ENCODE measurements at places on chromosomes 16 and 17.

DNA sequence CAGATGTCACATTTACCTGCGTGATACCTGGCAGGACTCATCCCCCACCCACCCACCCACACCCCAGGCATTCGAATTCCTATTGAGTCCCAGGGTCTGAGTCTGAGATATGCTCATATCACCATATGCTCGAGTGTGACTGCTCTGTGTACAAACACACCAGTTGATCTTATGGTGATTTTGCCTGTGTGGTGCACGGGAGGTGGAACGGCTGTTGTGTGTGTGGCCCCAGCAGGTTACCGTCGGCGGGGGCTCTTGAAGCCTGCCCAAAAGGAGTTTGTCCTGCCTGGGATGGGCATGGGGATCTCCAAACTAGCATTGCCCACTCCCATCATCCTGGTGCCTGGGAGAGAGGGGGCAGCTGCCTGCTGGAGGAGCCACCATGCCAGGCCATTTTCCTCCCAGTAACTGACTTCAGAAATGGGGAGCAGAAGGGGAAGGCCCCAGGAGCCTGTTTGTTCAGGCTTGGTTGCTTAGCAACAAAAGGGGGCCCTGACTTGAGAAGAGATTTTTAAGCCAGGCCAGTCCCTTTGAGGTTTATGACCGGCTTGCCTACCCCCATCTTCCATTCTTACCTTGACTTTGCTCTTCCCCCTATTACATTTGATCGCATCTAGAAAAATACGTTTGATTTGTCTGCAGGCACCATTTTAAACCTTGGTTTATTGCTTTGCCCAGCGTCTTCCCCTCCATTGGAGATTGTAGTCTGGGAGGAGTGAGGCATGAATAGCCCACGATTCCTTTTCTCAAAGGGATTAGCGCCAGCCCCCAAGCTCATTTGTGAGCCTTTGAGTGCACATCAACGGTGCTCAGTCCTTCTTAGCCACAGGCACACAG lies 217.7 kb downstream of the CCDC182 start:
- DNase-seq: no peak
- no peak overlapping the region for H3K27ac ChIP-seq

DNA sequence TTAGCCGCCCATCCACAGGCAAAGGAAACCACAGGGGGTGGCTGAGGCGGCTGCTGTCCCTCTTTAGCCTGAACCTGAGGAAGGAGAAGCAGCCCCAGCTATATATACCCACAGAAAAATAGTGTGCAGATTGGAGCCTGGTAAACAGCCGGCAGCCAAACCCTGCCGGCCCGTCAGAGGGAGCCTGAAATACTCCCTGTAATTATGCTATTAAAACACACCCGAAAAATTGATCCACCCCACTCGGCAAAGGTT lies 6.8 kb downstream of the PIEZO1 start:
- no peaks in the 10 kb centered on the region for H3K27me3 ChIP-seq
- H3K27ac ChIP-seq: peak overlapping the region; percentile 89
- no peaks in the 10 kb centered on the region for H3K36me3 ChIP-seq
- H3K4me3 ChIP-seq: peak overlapping the region; percentile 8
- no peaks in the 10 kb centered on the region for H3K4me1 ChIP-seq

- H3K4me1 ChIP-seq: peaks cover 49% of the 10 kb centered on the region
- H3K36me3 ChIP-seq: no peaks in the 10 kb centered on the region
- H3K4me3 ChIP-seq: no peak overlapping the region
- H3K27ac ChIP-seq: peak overlapping the region; percentile 49
- DNase-seq: peak; percentile 86
- H3K27me3 ChIP-seq: peaks cover 5% of the 10 kb centered on the region
Measured at GRCh38 chr17:2050300-2051060, 4.4 kb upstream of the HIC1 start.

- H3K36me3 ChIP-seq: peaks cover 8% of the 10 kb centered on the region
- H3K27me3 ChIP-seq: no peaks in the 10 kb centered on the region
- no peak for DNase-seq
- no peaks in the 10 kb centered on the region for H3K4me1 ChIP-seq
- no peak overlapping the region for H3K27ac ChIP-seq
Measured at GRCh38 chr17:42866631-42867575, 15.9 kb downstream of the AOC3 start.

DNA sequence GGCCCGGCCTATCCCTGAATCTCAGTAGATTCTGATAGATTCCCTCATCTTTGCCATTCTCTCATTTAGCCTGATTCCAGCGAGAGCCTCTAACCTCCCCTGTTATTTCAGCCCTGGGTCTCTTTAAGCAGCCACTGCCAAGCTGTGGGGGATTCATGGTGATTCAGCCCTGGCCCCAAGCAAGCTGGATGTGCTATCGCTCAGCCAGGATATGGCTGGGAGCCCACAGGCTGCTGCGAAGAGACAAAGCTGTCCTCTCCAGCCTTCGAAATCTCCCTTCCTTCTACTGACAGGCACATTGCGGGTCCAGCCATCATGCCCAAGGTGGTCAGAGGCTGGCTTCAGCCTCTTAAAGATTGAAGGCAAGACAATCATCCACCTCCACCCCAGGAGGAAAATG lies 394.1 kb downstream of the SOX9 start:
- no peak overlapping the region for H3K27ac ChIP-seq
- H3K4me1 ChIP-seq: no peaks in the 10 kb centered on the region
- no peak for DNase-seq
- H3K4me3 ChIP-seq: no peak overlapping the region
- no peaks in the 10 kb centered on the region for H3K36me3 ChIP-seq

- peak overlapping the region; percentile 65 for H3K4me3 ChIP-seq
- H3K4me1 ChIP-seq: peaks cover 64% of the 10 kb centered on the region
- no peak for DNase-seq
- H3K36me3 ChIP-seq: peaks cover 7% of the 10 kb centered on the region
Measured at GRCh38 chr16:66924527-66925321, 611 bp downstream of the RRAD start.

- DNase-seq: no peak
- no peaks in the 10 kb centered on the region for H3K36me3 ChIP-seq
- peaks cover 54% of the 10 kb centered on the region for H3K4me1 ChIP-seq
Measured at GRCh38 chr16:71903608-71904007, 8.3 kb downstream of the IST1 start.

- H3K27me3 ChIP-seq: no peaks in the 10 kb centered on the region
- H3K36me3 ChIP-seq: peaks cover 34% of the 10 kb centered on the region
- DNase-seq: peak; percentile 75
- H3K4me1 ChIP-seq: peaks cover 30% of the 10 kb centered on the region
- peak overlapping the region; percentile 77 for H3K27ac ChIP-seq
- H3K4me3 ChIP-seq: peak overlapping the region; percentile 64
Measured at GRCh38 chr16:67537636-67538591, 9.3 kb downstream of the RIPOR1 start.

DNA sequence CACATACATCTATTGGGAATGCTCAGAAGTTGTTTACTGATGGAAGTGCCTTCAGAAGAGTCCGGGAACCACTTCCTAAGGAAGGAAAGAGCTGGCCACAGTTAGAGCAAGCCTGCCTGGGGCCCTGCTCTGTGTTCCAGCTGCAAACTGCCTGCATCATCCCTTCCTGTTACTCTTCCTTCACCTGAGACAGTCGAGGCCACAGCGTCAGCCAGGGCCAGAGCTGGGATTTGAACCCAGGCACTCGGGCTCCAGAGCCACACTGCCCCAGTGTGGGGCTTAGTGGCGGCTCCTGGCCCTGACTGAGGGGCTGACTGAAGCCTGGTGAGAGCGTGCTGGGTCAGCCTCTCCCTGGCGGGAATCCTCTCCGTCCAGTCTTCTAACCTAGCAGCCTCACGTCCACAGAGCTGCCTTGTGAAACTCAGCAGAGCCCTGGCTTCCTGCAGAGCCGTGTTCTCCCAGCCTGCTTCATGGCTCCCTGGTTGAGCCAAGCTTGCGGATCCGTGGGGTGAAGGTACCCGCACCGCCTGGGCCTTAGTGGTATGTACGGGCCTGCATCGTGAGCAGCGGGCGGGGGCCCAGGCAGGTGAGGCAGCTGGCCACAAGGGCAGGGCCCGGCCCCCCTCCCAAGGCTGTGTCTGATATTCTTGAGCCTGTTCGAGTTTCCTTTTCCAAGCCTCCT lies 4.6 kb upstream of the C17orf99 start:
- H3K27me3 ChIP-seq: peaks cover 25% of the 10 kb centered on the region
- DNase-seq: no peak
- H3K4me1 ChIP-seq: peaks cover 28% of the 10 kb centered on the region

DNA sequence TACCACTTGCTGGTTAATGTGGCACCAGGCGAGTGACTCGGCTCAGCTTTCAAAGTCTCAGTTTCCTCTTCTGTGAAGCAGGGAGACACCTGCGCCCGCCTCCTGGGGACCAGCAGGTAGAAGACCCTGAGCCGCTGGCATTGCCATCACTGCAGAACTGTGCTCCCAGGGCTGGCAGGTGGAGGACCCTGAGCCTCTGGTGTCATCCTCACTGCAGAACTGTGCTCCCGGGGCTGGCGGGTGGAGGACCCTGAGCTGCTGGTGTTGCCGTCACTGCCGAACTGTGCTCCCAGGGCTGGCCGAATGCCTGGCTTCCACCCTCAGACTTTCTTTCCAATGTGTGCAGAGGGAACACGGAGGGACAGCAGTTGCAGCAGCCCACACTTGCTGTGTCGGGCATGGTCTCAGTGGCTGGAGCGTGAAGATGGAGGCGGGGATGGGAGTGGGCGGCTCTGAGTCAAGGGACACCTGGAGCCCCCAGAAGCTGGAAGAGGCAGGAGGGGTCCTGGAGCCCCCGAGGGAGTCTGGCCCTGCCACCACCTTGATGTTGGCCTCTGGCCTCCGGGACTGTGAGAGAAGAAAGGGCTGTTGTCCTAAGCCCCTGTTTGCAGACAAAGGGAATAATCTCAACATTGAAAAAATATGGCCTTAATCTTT lies 75.8 kb upstream of the METTL9 start:
- no peak overlapping the region for H3K4me3 ChIP-seq
- H3K27ac ChIP-seq: no peak overlapping the region
- no peaks in the 10 kb centered on the region for H3K36me3 ChIP-seq
- H3K4me1 ChIP-seq: peaks cover 14% of the 10 kb centered on the region
- H3K27me3 ChIP-seq: no peaks in the 10 kb centered on the region

DNA sequence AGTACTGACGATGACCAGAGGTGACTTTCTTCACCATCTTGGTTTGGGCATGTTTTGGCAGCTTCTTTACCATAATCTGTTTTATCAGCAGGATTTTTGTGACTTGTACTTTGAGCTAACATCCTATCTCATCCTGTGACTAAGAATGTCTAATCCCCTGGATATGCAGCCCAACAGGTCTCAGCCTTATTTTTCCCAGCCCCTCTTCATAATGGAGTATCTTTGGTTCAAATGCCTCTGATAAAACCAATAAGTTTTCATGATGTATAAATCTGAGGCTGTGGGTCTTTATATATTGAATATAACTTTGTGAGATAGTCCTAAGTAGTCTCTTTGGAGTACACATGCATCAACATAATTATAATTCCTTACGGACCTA lies 186.9 kb upstream of the WSB1 start:
- no peak overlapping the region for H3K4me3 ChIP-seq
- no peak overlapping the region for H3K27ac ChIP-seq
- H3K4me1 ChIP-seq: no peaks in the 10 kb centered on the region
- H3K27me3 ChIP-seq: no peaks in the 10 kb centered on the region
- no peaks in the 10 kb centered on the region for H3K36me3 ChIP-seq

DNA sequence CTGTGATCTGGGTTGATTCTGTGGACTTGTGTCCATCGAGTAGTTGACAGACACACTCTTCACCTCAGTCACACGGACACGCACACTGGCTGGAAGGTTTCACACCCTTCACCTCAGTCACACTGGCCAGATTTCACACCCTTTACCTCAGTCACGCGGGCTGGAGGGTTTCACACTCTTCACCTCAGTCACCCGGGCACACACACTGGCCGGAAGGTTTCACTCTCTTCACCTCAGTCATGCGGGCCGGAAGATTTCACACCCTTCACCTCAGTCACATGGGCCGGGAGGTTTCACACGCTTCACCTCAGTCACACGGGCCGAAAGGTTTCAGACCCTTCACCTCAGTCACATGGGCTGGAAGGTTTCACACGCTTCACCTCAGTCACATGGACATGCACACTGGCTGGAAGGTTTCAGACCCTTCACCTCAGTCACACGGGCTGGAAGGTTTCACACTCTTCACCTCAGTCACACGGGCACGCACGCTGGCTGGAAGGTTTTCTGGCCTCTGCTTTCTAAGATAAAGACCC lies 96.2 kb downstream of the PGS1 start:
- H3K4me3 ChIP-seq: no peak overlapping the region
- H3K27ac ChIP-seq: no peak overlapping the region
- no peak for DNase-seq

GRCh38 chr16:22008215-22009059 lies 526 bp downstream of the MOSMO start:
- peak overlapping the region; percentile 98 for H3K4me3 ChIP-seq
- no peaks in the 10 kb centered on the region for H3K27me3 ChIP-seq
- H3K36me3 ChIP-seq: no peaks in the 10 kb centered on the region
- H3K4me1 ChIP-seq: peaks cover 26% of the 10 kb centered on the region
- peak overlapping the region; percentile 72 for H3K27ac ChIP-seq

DNA sequence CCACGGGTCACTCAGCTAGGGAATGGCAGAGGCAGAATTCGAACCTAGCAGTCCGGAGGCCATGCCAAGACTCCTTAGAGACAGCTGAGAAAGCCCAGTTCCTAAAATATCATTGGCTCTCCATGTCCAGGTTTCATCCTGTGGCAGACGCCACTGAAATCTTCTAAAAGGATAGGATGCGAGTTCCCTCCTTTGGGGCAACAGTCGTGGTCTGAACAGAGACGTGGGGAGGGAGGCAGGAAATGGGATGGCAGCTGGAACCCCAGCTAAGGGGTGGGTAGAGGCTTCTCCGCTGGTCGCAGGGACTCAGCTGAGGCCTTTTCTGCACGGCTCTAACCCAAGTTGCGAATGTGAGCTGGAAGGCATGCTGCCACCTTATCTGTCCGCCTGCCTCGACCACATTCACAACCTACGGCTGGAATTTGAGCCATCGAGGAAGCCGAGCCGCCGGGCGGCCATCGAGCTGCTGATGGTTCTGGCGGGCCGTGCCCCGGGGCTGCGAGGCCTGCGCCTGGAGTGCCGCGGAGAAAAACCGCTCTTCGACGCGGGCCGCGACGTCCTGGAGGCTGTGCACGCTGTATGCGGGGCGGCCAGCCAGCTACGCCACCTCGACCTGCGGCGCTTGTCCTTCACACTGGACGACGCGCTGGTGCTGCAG lies 1.9 kb upstream of the HSF4 start:
- H3K4me3 ChIP-seq: peak overlapping the region; percentile 47
- peaks cover 71% of the 10 kb centered on the region for H3K4me1 ChIP-seq
- no peak for DNase-seq
- H3K27me3 ChIP-seq: peaks cover 58% of the 10 kb centered on the region
- H3K36me3 ChIP-seq: no peaks in the 10 kb centered on the region

GRCh38 chr17:17492085-17492484 lies 4.1 kb downstream of the RASD1 start:
- H3K27ac ChIP-seq: no peak overlapping the region
- peaks cover 39% of the 10 kb centered on the region for H3K36me3 ChIP-seq
- DNase-seq: peak; percentile 30
- H3K27me3 ChIP-seq: no peaks in the 10 kb centered on the region
- H3K4me3 ChIP-seq: no peak overlapping the region

- peak overlapping the region; percentile 55 for H3K27ac ChIP-seq
- H3K27me3 ChIP-seq: no peaks in the 10 kb centered on the region
- no peaks in the 10 kb centered on the region for H3K36me3 ChIP-seq
- no peak for DNase-seq
Measured at GRCh38 chr16:11088831-11089230, 144.5 kb downstream of the CLEC16A start.

Data from sigmoid colon (tissue), 7 donors.